ENCODE measurements at places on chromosomes 12 and 14.

DNA sequence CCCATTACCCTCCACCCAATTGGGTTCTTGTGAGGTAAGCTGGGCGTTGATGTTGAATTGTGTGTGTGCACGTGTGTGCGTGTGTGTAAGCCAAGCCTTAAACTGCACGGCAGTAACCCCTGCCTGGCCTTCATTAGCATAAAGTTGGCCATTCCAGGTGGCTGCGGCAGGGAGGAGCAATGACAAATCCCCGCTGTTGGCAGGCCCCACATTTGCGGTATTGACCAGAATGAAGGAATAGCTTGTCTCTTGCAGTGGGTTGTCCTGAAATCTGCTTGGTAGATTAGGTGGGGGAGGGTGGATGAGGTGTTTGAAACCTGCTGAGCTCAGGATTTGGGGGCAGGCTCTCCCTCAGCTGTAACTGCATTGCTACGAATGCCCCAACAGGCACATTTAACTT is 7.3 kb downstream of the VSX2 start:
- no peak for DNase-seq

DNA sequence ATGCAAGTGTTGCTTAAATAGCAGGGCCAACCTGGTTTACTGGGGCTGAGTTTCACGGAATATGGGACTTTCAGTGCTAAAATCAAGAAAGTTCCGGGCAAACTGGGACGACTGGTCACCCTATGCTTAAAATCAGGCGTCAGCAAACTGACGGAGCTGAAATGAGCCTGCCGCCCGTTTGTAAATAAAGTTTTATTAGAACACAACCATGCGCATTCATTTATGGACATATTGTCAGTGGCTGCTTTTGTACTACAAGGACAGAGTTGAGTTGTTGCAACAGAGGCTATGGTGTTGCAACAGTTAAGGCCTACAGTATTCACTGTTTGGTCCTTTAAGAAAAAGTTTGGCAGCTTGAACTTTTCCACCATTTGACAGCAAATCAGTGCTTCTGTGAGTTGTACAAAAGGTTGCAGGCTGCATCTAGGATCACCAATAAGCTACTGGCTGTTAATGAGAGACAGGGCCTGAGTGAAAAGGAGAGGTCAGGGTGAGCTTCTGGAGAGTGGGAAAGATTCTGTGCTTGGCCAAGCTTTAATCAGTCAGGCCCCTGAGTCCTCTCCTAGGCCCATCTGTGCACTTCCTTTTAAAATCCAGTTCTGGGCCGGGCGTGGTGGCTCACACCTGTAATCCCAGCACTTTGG is 13.3 kb downstream of the SELPLG start:
- DNase-seq = no peak

- DNase-seq = no peak
Measured at GRCh38 chr12:124938108-124938507, 23.7 kb upstream of the UBC start.

DNA sequence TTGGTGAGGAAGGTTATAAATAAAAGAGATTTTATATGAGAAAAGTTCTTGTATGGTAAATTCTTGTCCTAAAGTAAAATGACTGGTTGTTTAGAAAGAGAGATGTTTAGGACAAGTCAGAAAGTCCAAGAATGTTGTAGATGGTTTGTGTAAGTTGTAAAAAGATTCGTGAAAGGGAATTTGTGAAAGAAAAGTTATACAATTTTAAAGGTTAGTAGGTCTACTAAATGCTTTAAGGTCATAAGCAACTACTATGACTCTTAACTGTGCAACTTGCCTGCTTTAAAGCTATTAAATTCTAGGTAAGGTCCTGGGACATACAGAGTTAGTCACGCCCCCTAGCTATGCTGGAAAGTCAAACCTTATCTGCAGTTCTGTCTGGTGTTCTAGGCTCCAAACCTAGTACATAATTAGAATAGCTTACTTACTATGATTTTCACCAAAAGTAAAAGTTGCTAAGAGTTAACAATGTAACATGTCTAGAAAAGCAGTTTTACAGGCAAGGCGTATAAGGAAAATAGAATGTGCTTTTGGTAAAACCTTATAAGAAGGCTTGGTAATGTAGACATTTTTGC is 11.2 kb upstream of the DHRS2 start:
- no peak for DNase-seq

DNA sequence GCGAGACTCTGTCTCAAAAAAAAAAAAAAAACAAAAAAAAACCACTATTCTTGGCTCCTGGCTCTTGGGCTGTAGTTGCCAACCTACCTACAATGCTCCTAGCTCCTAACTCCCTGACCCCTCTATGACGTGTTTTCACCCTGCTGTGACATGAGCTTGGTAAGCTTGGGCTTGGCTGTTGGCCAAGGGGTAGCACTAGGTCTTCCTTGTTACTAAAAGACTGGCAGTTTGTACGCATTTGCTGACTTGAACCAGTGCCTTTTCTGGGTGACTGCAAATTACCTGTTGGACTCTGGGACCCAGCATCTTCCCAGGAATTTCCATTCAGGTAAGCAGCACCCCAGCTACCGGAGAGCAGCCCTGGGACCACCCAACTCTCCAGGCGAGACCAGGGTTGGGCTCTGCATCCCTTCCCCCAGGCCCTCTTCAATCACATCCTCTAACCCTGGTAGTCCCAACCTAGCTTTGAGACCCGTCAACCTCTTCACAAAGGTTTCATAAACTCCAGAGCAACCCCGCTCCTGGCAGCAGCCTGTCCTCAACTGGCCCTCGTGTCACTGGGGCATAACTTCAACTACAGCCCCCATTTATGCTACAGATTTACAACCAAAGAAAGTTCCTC is 8.3 kb downstream of the CDK2AP1 start:
- no peak for DNase-seq

- no peak for DNase-seq
Measured at GRCh38 chr12:54030889-54031471, 1.9 kb upstream of the HOXC5 start.

Data from vagina (tissue), 2 donors.